ENCODE measurements at places on chromosomes 4 and X. TPM values are rescaled to one million over a fixed set of nuclear protein-coding genes. Genes with fewer than 3 reads are reported as not detected.

The SORBS2 gene
- 23.8 TPM for total RNA-seq

DNA sequence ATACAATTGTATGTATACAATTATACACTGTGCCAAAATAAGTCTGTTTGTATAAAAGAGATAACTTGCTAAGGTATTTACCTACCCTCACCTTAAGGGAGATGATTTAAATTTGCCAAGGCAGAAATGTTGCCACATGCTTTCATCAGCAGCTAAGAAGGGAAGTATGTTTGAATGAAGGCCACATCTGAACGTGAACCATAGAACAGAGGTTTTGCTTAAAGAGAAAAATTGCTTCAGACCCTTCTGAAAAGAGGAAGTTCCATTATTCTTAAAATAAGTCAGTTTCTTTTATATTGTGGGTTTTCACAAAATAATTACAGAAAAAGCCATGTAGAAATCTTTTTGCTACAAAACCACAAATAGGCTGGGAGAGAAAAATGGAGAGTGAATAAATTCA lies 621.5 kb upstream of the HTR2C start:
- DNase-seq, result no peak

- DNase-seq, result no peak
Observed at GRCh38 chr4:21198683-21199082, 498.4 kb downstream of the PACRGL start.

DNA sequence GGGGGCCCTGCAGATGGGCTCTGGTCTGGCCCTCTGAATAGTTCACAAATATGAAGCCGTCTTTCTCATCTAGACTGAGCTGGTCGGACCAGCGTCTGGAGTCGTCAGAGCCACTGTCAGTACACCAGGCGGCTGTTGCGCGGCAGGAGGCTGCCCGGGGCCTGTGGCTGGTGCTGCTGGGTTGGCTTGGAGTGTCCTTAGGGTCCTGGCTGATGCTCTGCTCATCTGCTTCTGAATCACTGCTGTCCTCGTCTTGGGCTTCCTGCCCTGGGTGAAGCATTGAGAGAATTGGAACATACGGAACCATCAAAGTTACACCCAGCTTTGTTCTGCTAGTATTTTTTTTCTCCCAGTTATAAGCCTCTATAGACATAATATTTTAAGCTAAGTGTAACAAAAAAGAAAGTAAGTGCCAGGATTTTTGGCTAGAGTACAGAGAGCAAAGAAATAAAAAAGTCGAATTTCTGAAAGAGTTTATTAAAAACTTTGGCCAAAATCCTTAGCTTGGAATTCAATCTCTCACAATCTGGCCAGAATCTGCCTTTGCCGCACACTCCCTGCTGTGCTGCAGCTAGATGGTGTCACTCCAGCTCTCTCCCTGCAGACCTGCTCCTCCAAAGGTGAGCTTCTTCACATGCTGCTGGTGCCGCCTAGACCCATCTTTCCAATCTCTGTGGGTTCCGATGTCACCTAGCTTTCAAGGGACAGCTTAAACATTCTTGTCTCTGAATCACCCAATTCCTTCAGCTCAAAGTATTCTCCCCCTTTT lies 96.2 kb downstream of the CDS1 start:
- no peak for DNase-seq

DNA sequence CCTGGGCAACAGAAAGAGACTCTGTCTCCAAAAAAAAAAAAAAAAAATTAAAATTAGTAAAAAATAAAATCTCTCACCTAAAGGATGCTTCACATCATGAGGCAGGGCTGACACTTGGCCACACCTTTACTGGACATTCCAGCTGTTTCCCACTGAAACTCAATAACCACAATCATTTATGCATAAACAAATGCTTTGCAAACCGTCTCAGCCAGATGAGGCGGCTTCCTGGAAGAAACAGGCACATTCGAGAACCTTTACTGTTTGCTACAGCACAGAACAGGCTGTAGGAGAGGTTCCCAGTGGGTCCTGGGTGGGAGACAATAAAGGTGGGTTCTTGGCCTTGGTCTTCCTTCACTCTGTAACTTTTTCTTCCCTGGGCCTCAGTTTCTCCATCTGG lies 10.9 kb upstream of the TBC1D14 start:
- no peak for DNase-seq

GRCh38 chrX:46308110-46308509 lies 237.1 kb downstream of the ZNF674 start:
- no peak for DNase-seq

Measured in uterus (tissue), 4 donors.